Stimulated activated CD4-positive, alpha-beta T cell treated with anti-CD3 and anti-CD28 coated beads, Interleukin-1b, Interleukin-23, amount 100 ng/mL, for 24 hours (primary cell): ENCODE measurements at places on chromosomes 1 and 21.

DNA sequence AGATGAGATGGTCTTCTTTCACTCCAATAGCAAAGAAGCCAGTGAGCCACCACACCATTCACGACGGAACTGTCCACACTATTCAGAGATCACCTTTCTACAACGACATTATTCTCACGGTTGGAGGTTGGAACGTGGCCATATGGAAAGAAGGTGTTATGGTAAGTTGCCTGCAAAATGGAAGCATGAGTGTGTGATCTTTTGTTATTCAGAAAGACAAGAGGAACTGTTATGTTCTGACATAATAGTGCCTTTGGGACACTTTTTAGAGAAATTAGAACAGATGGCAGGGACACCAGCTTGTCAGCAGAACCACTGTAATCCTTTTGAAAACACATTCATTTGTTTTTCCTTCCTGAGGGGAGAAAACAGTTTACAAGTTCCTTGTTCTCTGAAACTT is 75.8 kb upstream of the MCOLN3 start:
- DNase-seq = no peak

- DNase-seq = no peak
Measured at GRCh38 chr1:108653431-108654105, 7.3 kb downstream of the HENMT1 start.

DNA sequence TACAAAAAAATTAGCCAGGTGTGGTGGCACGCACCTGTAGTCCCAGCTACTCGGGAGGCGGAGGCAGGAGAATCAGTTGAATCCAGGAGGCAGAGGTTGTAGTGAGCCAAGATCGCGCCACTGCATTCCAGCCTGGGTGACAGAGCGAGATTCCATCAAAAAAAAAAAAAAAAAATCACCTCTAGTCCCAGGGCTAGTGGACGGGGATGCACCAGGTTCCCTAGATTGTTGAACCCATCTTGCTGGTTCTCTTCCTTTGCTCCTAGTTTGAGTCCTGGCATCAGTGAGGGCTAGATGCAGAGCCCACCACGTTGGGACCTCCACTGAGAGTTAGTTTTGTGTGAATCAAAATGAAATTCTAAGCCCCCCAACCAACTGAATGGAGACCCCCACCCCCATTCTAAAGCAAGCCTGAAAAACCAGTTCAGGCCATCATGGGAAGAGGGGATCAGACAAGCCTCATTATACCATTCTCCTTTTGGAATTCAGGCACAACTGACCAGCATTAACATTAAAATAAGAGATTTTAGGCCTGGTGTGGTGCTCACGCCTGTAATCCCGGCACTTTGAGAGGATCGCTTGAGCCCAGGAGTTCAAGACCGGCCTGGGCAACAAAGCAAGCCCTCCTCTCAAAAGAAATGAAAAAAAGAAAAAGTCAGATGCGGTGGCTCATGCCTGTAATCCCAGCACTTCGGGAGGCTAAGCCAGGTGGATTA is 17.9 kb upstream of the L1TD1 start:
- no peak for DNase-seq

DNA sequence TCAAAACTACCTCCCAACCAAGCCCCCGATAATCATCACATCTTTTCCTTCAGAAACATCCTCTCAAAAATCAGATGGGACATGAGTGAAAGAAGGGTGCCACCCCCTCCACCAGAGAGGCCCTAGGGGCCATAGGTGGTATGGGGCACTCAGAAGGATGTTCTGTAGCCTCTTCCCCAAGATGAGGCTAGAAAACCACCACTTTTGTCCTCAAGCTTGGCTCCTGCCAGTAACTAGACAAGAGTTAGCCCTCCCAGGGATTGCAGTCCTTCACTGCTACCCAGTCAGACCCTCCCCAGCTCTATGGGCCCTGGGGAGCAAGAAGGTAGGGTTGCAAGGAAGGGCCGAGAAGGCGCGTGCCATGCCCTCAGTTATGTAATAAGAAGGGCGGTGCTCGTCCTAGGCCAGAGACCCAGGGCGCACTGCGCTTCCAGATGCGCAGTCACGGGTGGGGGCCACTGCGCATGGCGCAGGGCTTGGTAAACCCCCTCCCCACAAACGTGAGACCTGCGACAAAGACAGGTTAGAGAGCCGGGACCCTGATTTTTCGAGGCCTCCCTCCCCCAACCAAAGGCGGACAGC is 69.7 kb downstream of the CD46 start:
- DNase-seq = no peak

DNA sequence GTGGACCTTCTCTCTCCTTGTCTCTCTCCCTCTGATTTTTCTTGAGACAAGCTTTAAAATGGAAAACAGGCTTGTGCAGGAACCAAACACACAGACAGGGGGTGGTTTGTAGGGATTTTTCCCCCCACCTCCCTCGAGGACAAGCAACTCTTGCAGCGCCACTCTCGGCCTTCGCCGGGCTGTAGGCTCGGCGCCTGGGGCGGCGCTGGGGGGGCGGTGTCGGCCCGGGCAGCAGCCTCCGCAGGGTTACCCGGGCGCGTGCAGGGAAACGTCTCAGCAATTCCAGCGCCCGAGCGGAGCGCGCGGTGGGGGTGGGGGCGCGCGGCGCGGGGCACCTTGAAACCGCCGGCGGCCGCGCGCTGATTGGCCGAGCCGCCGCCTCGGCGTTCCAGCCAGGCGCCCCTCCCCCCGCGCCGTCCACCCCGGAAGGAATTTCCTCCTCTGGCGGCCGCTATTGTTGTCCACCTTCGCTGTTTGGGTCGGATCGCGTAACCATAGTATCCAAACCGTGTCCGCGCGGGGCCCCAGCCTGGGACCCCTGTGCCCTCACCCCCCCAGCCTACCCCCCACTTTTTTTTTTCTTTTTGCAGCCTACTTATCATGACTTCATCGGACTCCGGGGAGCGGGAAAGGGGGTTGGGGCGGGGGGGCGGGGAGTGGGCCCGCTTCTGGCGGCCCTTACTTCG is 59.8 kb upstream of the ACOT11 start:
- peak; percentile 58 for DNase-seq

DNA sequence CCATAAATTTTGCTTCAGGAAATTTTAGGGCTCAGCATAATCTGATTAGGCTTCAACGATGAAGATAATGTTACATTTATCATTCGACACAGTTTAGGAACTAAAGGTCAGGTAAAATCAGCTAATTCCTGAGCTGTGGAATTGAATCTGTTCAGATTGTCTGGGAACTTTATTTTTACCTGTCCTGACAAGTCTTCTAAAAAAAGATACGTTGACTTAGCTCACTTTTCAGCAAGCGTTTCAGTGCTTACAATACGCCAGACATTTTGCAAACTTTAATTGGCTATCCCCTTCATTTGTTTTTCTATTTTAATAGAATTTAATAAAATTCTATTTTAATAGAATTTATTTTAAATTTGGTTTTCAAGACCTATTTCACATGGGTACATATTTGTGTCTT is 57.8 kb downstream of the POU2F1 start:
- DNase-seq = no peak

- no peak for DNase-seq
Measured at GRCh38 chr21:30984889-30985288, 53.4 kb downstream of the KRTAP19-8 start.

GRCh38 chr1:109928591-109929111 is 18.0 kb downstream of the CSF1 start:
- no peak for DNase-seq

DNA sequence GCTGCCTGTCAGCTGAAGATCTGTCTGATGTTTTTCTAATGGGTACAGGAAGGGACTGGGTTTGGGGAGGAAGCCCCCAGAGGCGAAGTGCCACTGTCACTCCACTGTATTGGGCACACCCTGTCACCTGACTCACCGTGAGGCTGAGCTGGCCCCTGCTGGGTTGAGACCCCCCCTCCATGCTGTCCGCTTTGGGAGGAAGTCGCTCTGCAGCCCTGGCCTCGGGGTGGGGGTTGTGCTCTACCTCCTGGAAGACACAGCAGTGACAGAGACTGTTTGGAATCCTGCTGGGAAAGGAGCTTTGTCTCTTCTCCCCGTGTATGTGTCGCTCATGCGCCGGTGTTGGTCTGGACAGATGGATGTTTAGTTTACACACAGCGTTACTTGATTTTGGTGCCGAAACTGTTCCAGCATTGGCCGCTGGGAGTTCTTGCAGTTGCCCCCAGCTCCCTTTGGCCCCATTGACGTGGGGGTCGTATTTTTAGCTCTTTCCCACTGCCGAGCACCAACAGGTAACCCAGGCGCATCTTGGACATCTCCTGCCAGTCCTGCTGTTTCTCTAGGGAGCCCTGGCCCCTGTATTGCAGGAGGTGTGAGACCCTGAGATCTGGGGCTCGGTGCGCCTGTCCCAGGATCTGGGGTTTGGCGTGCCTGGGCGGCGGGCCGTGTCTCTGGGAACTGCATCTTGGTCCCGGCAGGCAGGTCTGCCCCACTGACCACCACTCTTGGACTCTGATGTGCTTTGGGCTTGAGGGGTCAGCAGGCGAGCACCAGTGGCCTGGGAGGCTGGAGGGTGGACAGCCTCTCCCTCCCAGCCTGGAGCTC is 30.3 kb downstream of the SLX9 start:
- DNase-seq = no peak

GRCh38 chr1:235835226-235835625 is 31.5 kb downstream of the LYST start:
- DNase-seq = no peak

GRCh38 chr1:16162163-16162822 is 6.4 kb upstream of the EPHA2 start:
- DNase-seq = peak; percentile 37

- DNase-seq = no peak
Measured at GRCh38 chr1:116927049-116927798, 17.5 kb downstream of the PTGFRN start.

- no peak for DNase-seq
Measured at GRCh38 chr21:24423546-24423945, 1183.7 kb downstream of the MRPL39 start.

DNA sequence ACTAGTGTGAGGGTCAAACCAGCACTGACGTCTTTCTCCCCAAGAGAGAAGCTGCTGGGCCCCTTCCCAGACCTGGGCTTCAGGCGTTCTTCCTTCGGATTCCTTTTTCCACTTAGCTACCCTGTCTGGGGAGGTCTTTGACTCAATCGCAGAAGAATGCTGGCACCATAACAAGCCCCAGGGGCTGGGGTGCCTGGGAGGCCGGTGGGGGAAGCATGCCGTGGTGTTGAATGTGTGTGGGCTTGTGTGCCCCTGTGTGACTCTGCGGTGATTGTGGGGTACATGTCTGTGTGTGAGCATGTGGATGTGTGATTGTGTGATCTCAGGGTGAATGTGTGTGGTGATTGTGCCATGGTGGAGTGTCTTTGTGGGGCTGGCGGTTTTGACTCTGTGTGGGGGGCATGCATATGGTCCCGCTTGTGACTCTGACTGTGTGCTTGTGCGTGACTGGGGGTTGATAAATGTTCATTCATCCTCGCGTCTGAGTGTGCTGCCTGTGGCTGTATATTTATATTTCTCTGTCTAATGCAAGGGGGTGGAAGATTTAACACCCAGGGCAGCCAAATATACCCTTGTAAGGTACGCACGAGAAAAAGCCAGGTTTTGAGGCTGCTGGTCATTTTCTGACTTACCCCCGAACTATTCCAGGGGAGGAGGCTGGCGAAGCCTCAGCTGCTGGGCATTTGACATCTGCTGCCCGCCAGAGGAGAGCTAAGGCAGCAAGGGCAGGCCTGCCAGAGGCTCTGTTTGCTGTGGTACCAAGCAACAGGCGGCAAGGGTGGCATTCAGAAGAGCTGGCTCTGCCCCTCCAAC is 1.1 kb upstream of the SYNC start:
- no peak for DNase-seq

DNA sequence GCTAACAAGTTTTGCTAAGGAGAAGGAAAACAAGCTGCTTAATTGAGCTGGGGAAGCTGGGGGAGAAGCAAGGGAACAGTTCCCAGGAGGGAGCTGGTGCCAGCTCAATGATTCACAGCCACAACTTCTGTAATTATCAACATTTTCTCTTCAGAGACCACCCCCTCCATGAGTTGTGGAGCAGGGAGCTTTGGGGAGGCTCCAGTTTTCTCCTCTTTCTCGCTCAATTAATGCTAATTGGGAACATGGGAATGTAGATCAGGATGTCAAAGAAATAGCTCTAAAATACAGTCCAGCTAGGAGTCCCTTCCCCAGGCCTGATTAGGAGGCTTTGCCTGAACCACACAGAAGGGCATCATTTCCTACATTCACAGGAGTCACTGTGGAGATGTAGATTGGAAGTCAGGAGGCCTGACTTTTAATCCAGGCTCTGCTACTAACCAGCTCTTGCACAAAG is 12.1 kb upstream of the MNDA start:
- DNase-seq = no peak

GRCh38 chr1:23370709-23371584 is 1.3 kb upstream of the ZNF436 start:
- DNase-seq = no peak

DNA sequence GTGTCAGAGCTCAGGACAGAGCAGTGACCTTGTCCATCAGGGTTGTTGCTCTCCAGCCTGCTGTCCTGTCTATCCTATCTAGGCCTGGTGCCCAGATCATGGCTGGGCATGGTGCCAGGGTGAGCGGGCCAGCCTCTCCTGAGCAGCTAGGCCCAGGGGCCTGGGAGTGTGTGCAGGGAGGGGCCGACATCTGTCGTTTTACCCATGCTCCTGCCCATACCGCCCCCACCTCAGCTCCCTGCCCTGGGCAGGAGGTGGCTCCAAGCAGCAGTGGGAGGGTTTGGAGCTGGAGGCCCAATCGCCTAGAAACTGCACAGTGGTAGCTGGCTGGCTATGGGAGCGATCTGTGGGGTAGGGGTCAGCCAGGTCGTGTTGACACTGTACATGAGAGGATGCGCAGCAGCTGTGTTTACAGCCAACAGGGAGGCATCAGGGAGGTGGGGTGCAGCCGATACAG is 6.5 kb downstream of the INSRR start:
- no peak for DNase-seq

DNA sequence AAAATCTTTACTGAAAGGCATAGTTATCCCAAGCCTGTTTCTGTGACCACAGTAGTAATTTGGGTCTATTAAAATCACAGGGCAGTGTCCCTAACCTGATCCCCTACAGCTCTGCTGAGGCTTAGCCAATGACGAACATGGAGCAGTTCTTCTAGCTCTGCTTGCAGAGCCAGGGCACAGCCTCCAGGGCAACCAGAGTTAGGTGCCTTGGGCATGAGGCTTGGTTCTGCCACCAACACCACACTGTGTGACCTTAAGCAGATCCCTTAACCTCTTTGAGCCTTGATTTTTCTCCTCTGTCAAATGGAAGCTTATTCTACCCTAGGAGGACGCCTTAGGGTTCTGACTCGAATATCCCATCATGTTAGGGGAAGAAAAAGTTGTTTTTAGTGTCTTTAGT is 86.7 kb upstream of the TLR5 start:
- no peak for DNase-seq

DNA sequence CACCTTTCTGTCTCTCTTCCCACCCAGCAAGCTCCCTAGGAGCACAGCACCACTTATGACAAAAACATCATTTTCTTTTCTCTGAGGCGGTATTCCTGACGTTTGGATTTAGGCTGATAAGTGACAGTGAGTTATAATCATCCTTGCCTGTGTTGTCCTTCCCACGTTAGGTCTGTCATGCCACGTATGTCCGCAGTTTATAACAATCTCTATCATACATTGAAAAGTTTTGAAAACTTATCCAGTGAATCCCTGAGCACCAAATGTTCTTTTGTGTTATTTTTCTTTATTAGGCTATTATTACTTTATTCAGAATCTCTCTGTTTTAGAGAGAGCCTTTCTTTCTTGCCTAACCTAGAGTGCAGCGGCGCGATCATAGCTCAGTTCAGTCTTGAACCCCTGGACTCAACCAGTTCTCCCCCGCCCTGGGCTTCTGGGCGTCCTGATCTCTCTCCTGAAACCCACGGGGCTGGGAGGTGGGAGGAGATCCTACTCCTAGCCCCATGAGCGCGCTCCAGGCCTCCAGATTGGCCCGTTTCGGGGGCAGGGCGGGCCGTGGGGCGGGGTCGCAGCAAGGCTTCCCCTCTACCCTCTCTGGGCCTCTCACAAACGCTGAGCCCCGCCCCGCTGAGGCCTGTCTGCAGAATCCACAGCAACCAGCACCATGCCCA is at the start of gene GSTM2:
Gene GSTM2, plus strand, starts transcription at position 606 of the 671 bp plus-strand sequence. Its CDS starts 59 bp downstream, at position 665.
- peak; percentile 86 for DNase-seq
